ENCODE measurements at places on chromosomes 11 and 22.

- DNase-seq: no peak
Measured at GRCh38 chr11:103901656-103902055, 134.8 kb upstream of the DDI1 start.

DNA sequence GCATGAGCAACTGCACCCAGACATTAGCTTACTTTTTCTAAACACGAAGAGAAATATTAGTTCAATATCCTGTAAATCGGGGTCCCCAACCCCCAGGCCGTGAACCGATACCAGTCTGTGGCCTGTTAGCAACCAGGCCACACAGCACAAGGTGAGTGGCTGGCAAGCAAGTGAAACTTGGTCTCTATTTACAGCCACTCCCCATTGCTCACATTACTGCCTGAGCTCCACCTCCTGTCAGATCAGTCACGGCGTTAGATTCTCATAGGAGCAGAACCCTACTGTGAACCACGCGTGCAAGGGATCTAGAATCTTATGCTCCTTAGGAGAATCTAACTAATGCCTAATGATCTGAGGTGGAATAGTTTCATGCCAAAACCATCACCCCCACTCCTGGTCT, 27.8 kb upstream of the DEPDC7 start:
- no peak for DNase-seq

DNA sequence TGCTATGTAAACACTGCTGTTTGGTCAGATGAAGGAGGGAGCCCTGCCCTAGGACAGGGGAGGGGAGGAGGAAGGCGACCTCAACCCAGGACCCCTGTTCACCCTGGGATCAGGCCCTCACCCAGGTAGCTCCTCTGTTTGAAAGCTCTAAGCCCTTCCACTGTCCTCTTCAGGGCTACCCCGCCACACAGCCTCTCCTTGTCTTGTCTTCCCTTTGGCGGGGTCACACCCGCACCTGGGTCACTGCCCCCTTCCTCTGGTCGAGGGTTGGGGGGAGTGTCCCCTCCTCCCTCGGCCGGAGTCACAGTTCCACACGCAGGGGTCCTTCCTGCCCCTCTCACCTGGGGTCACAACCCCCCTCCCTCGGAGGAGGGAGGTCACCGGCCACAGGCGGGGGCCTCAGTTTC, 463 bp upstream of the PTPMT1 start:
- no peak for DNase-seq

- DNase-seq: no peak
Measured at GRCh38 chr11:108370990-108371389, 96.3 kb downstream of the C11orf65 start.

DNA sequence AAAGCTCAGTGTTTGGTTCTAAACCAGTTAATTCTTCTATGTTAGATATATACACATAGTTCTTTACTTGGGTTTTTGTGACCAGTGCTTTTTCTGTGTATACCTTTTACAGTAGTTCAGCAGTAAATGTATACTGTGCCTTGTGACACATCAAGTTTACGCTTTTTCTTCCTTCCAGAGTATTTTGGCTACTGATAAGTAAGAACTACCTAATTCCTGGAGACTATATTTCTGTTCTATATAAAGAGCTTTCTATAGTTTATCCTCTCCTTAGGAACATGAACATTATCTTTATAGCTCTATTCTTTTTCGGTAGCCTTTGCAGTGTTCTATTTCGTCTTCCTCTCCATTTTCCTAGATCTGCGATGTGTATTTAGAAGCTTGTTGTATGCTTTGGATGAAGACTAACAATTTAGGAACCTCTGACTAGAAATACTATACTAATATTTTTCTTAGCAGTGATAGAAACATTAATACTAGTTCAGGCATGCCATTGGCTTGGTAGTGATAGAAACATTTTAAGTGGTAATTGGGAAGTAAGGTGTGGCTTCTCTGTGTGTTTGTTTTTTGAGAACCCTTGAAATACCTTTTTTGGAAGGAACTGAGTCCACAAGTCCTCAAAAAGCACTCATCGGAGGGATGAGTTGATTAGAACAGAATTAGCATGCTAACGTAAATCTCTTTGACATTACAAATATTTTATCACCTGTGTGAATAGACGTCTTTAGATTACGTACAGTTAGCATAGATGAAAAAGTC, 74.6 kb downstream of the ARHGEF12 start:
- no peak for DNase-seq

DNA sequence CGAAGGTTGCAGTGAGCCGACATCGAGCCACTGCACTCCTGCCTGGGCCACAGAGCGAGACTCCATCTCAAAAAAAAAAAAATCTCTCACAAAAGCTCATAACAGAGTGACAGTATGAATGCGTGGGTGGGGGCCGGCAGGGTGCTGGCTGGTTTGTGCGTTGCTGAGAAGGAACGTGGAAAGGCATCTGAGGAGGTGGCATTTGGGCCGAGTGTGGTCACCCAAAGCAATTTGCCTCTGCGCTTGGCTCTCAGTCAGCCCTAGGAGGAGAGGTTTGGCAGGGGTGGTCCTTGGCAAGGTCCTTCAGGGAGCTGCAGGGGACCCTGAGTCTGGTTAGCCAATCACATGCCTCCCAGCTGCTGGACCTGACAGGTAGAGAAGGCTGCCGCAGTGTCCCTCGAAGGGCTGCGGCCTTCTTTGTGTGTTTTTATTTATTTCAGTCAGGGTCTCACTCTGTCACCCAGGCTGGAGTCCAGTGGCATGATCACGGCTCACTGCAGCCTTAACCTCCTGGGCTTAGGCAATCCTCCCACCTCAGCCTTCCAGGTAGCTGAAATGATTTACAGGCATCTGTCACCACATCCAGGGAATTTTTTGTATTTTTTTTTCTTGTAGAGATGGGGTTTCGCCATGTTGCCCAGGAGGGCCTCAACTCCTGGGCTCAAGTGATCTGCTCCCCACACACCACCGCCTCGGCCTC, 23.5 kb upstream of the OSBPL5 start:
- no peak for DNase-seq

DNA sequence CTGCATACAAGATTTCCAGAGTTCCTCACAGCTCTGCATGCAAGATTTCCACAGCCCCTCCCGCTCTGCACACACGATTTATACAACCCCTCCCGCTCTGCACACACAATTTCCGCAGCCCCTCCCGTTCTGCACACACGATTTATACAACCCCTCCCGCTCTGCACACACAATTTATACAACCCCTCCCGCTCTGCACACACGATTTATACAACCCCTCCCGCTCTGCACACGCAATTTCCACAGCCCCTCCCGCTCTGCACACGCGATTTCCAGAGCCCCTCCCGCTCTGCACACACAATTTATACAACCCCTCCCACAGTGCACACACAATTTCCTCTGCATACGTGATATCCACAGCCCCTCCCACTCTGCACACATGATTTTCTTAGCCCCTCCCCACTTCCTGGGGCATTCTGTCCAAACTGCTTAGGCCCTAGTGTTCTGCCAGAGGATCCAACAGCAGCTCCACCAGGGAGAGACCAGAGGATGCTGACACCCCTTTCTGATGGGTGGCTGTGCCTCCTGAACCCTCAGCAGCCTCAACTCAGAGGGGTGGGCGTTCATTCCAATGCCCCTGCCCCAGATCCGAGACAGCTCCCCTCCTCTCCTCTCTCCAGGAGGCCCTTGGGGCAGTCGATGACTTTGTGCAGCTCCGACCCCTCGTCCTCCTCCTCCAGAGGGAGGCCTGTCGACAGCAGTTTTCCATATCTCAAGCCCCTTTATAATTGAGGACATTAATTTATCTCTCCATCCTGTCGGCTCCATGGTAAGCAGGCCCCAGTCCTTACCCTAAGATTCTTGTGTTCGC, 671.7 kb downstream of the BRD1 start:
- DNase-seq: peak; percentile 47

GRCh38 chr11:113282898-113283437, 31.4 kb upstream of the TTC12 start:
- DNase-seq: no peak

DNA sequence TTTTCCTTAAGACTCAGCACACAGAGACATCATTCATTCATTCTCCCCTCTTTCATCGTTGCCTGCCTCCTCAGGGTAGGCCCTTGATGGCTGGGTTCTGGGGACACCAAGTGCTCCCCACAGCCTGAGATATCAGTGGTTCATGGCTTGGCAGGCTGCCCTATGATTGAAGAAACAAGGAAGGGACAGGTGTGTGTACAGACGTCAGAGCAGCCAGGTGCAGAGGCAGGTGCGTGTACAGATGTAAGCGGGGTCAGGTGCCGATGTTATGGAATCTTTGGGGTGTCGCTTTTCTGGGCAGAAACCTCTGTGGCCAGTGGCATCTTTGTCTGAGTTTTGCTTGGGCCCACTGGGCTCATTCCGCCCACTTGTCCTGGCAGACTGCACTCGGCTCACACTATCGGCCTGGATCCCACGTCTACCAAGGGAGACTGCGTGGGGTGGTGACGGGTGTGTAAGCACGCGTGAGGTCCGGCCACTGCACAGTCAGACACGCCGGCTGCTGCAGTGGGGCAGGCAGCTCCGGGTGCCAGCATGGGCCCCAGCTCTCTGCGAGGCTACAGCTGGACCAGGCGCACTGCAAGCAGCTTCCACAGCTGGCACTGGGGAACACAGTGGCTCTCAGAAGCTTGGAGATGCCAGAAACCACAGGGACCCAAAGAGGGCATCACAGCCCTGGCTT, 20.9 kb upstream of the KIAA0930 start:
- no peak for DNase-seq

GRCh38 chr22:43446916-43447315, 35.1 kb downstream of the MPPED1 start:
- peak; percentile 80 for DNase-seq

GRCh38 chr22:26359156-26359555, 69.9 kb upstream of the ASPHD2 start:
- no peak for DNase-seq

DNA sequence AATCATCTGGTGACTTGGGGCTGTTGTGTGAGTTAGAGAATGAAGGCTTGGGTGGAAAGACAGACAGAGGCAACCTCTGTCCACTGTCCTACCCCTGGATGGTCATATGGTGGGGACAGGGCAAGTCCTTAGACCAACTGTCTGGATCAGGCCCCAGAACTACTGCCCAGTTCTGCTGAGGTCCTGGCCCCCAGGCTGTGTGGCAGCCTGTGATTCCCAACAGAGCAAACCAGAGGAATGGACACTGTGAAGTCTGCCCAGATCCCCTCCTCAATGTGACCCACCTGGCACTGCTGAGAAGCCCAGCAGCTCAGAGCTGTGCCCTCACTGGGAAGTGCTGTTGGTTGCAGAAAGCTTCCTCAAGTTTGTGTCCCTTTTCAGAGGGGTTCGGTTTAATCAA, 69.0 kb downstream of the GGTLC2 start:
- DNase-seq: no peak

GRCh38 chr11:26199331-26200095, 132.4 kb upstream of the ANO3 start:
- DNase-seq: no peak

DNA sequence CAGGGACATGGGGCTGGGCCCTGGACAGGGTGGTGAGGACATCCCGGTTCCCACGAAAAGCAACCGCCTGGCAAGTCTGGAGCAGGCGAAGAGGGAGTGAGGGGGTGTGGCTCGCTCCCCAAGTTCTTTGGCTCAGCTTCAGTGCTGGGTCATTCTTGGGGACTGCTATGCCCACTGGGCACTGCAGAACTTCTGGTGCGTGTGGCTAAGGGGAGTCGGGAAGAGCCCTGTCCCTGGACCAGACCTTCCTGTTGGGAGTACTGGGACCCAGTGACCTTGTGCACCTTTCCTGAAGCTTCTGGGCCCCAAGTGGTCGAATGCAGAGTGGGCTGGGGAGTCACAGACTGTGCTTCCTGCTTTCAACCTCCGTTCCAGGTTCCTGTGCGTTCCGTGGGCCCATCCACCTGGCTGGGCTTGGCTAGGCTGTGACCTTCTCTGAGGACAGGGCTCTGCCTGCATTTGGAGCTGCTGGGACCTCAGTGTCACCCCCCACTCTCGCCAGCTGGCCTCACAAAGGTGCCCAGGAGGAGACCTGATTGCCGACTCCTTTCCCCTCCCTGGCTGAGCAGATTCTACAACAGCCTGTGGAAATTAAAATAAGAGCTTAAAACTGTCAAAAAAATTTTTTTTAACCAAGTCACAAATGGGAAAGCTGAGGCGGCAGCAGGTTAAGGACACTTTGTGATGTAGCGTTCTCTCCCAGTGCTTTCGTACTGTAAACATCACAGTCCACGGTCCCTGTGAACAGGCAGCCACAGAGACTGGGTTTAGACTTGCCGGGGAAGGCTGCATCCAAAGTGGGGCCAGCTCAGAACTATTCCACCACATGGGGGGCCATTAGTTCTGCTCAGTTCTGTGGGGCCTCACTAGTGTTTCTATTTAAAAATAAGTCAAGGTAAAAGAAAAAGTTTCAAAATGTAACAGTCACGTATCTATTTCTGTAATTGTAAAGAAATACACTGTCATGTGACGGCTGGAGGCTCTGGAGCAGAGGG, 63.8 kb upstream of the WNT7B start:
- DNase-seq: no peak

DNA sequence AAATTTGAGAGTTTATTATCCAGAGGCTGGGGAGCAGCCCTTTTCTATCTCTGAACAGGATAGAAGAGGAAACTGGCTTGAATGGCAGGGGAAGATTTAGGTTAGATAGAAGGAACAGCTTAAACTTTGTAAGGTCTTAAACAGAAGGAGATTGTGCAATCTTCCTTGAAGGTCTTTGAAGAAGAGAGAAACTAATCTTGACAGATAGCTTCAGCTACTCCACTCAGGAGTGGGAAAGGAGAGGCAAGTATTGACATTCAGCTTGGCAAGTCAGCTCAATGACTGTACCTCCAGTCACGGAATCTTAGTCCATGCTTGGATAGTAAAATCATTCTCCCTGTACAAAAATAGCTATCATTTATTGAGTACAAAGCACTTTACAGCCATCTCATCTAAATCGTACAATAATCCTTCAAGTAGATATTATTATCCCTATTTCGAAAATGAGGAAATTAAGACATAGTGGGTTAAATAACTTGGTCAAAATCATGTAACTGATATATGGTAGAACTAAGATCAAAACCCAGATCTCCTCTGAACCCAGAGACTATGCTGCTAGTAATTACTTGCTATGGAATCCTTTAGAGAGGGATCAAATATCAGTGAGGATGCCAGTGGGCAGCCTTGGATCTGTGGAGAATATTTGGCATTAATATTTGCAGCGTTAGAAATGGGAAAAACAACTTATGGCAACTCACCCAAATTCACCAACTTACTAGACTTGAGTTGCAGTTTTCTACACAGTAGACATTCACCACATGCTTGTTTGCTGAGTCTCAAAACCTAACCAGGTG, 14.6 kb downstream of the C11orf97 start:
- no peak for DNase-seq

GRCh38 chr11:129814244-129815014, 1.2 kb upstream of the TMEM45B start:
- no peak for DNase-seq

GRCh38 chr11:110860461-110860860, 148.2 kb upstream of the ARHGAP20 start:
- DNase-seq: no peak

DNA sequence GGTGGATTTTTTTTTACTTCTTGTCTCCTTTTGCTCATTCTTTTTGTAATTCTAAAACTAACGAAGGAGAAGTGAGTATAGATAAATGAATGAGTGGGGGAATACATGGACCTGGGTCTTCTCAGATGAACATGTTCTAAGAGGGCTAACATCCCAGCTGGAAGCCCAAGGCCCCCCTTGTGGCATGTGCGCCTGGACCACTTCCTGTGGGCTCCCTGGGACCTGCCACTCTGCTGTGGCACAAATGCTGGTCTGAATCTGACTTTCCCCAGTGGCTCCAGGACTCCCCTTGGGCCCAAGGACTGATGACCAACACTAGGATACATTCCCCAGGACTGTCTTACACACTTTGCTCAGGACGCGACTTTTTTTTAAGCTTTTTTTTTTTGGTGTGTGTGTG, 32.7 kb upstream of the ALX4 start:
- DNase-seq: no peak

- DNase-seq: no peak
Measured at GRCh38 chr22:25359601-25360261, 140.3 kb downstream of the CRYBB2 start.
